ENCODE measurements at places on chromosomes 2 and 18. TPM values are rescaled to one million over a fixed set of nuclear protein-coding genes. Genes with fewer than 3 reads are reported as not detected.

Gene BCL11A
- 0.52 TPM for total RNA-seq

Gene TRIM43
- not detected for total RNA-seq

DNA sequence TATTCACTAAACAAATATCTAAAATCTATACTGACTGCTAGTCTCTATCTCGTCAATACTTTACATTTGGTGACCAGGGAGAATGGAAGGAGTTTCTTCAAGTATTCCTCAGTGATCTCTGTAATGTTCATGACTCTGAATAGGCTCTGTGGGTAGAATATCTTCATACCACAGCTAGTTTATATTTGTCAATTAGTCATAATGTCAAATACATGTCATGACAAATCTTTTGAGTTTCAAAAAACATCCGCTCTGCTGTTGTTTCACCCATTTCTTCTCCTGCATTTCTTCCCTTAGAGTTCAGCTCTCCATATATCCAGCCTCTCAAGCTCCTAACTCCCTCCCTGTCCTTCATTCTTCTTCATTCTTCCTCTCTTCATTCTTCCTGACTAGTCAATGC lies 206.5 kb upstream of the FANCL start:
- DNase-seq = no peak

GRCh38 chr2:65922794-65923193 lies 490.4 kb upstream of the SPRED2 start:
- DNase-seq = no peak

GRCh38 chr18:78896111-78896905 lies 83.3 kb upstream of the SALL3 start:
- no peak for DNase-seq

Gene IL1R2
- 10.5 TPM for total RNA-seq

Gene UGT1A10
- total RNA-seq = not detected

Gene RGPD4
- 0.07 TPM for total RNA-seq

DNA sequence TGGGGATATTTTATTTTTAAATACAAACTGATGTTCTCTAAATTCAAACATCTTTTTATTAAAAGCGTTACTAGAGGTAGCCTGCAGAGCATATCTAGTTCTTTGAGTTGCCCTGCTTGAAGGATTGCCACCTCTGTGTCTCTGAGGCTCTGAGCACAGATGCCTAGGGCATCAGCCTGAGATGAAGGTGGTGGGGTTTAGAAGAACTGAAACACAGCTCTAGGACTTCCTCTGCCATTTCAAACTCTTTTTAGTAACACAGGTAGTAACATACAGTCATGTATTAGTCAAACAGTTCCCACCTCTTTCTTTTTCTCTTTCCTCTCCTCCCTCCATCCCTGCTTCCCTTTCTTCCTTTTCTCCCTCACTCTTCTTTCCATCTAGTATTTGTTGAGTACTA lies 57.6 kb downstream of the TTC21B start:
- DNase-seq = no peak

Gene CRYGC
- not detected for total RNA-seq

- DNase-seq = no peak
These were observed 11.3 kb downstream of the WDR7 start for GRCh38 chr18:56662502-56662901.

Data from activated naive CD4-positive, alpha-beta T cell treated with anti-CD3 and anti-CD28 coated beads for 36 hours (primary cell).